GM13976 (cell line): ENCODE measurements at places on chromosomes 13 and 19.

GRCh38 chr19:1035998-1036621, 3.8 kb upstream of the ABCA7 start:
- no peak for DNase-seq

GRCh38 chr19:48752496-48753365, at the start of gene FUT1:
Gene FUT1 (minus strand): TSS chr19:48752641. CDS start chr19:48751281, 1,360 bp downstream.
- peak; percentile 52 for DNase-seq

DNA sequence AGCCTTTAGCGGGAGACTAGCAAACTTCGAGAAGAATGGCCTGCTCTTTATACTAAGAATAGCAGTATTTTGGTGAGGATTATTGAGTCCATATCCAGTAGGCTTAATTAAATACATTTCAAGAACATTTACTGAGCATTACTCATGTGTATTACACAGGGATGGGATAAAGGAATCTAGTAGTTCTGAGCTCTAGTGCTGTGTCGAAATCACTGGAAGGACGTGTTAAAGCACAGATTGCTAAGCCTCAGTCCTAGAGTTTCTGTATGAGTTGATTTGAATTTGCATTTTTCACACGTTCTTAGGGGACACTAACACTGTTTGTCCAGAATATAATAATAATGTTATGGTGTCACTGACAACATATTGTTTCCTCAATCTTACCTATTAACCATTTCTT, 9.0 kb downstream of the ZNF302 start:
- DNase-seq = no peak

DNA sequence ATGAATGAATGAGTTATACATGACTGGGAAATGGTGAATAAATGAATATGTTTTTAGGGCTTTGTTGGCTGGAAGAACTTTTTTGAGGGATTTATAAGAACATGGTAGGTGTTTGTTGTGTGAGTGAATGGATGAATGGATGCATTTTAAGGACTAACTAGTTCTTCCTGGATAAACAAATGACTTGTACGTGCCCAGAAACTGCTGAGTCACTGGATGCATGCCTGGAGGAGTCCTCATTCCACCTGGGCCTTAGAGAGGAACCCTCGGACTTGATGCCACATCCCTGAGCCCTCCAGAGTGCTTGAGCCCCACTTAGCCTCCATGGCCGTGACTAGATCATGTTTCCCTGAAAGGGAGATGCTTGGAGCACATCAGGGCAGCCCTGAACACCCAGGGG, 153.4 kb downstream of the DPF1 start:
- DNase-seq = no peak

- DNase-seq = no peak
Observed at GRCh38 chr13:51501096-51501495, 48.3 kb upstream of the INTS6 start.

GRCh38 chr19:1019980-1020867, 699 bp downstream of the TMEM259 start:
- no peak for DNase-seq

- no peak for DNase-seq
Observed at GRCh38 chr13:30730526-30730925, 4.8 kb upstream of the ALOX5AP start.

DNA sequence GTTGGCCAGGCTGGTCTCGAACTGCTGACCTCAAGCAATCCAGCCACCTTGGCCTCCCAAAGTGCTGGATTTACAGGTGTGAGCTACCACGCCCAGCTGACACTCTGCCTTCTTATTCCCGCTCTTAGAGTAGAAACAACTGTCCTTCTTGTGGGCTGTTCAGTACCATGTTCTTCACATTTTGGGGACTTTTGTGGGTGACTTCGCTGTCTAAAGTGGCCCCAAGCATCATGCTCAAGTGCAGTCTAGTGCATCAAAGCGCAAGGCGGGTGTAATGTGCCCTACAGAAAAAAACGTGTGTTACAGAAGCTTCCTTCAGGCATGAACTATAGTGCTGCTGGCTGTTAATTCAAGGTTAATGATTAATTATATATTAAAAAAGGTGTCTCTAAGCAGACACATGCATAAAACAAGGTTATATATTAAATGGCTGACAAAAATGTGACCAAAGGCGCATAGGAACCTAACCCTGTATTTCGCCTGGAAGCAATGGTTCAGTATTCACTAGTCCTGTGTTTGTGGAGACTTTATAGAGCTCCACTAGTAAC, 38.3 kb downstream of the ABCC4 start:
- no peak for DNase-seq

GRCh38 chr13:44417446-44417845, 43.8 kb downstream of the SERP2 start:
- no peak for DNase-seq

GRCh38 chr19:9862938-9863337, 27.8 kb downstream of the PIN1 start:
- DNase-seq = no peak
